PC-9 (cell line): ENCODE measurements at places on chromosomes 1 and 21. TPM values are rescaled to one million over a fixed set of nuclear protein-coding genes. Genes with fewer than 3 reads are reported as not detected.

DNA sequence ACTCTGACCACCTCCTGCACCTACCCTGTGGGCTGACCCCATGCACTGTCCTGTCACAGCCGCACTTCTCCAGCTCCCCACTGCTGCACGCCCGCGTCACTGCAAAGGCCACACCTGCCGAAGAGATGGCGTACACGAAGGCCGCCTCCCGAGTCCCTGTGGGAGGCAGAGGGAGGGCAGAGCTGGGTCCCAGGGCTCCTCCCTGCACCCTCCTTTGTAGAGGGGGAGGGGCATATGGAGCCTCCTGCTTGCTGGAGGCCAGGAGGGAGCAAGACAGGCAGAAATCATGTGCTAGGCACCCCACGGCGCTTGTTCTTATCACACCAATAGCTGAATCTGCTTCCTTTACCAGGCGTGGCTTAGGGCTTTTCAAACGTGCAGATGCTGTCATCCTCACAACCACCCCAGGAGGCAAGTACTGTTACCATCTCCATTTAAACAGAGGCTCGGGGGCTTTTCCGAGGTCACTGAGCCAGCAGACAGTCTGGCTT is 21.4 kb downstream of the WNT4 start:
- H3K27ac ChIP-seq = no peak overlapping the region
- H3K4me1 ChIP-seq = no peaks in the 10 kb centered on the region
- no peaks in the 10 kb centered on the region for H3K36me3 ChIP-seq
- DNase-seq = no peak
- H3K4me3 ChIP-seq = no peak overlapping the region

DNA sequence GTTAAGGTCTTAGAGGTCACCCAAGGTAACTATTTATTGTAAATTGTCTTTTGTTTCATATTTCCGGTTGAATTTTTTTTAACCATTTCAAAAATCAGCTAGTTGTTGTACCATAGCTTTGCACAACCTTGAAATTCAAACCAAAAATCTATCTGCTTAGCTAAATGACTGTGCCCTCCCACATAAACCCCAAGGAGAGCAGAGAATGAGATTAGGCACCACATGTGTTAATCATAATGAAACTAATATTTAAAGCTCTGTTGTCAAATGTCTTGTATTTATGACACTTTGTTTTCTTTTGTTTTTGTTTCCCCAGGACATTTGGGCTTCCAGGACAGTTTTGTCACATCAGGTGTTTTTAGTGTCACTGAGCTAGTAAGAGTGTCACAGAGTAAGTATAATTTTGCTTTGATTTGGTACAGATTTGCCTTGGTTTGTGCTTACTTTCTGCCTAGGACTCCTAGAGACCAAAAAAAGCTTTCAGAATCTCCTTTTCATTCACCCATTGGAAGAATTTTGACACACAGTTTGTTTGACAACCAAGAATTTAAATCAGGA is 249.9 kb downstream of the NFIA start:
- H3K27me3 ChIP-seq = no peaks in the 10 kb centered on the region
- no peak for DNase-seq
- no peak overlapping the region for H3K4me3 ChIP-seq

DNA sequence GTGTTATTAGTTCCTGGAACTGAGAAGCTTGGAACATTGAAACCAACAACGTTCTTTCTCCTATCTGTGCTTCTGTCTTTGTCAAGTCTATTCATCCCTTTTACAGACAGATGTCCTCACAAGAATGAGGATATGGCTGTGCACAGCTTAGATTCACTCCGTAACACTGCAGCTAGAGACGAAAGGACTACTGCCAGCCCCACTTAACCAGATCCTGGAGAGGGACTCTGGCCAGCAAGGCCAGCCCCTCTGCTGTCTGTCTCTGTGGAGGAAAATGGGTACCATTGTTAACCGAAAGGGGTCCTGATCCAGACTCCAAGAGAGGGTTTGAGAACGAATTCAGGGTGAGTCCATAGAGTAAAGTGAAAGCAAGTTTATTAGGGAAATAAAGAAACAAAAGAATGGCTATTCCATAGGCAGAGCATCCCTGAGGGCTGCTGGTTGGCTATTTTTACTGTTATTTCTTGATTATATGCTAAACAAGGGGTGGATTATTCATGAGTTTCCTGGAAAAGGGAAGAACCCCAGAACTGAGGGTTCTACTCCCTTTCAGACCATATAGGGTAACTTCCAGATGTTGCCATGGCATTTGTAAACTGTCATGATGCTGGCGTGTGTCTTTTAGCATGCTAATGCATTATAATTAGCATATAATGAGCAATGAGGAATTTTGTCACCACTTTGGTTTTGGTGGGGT is 17.4 kb upstream of the USP24 start:
- no peaks in the 10 kb centered on the region for H3K27me3 ChIP-seq
- H3K36me3 ChIP-seq = no peaks in the 10 kb centered on the region
- no peak overlapping the region for H3K4me3 ChIP-seq
- no peak for DNase-seq
- H3K27ac ChIP-seq = no peak overlapping the region
- H3K4me1 ChIP-seq = peaks cover 20% of the 10 kb centered on the region

- H3K4me1 ChIP-seq = no peaks in the 10 kb centered on the region
- H3K27me3 ChIP-seq = peaks cover 25% of the 10 kb centered on the region
Measured at GRCh38 chr1:237507005-237507404, 383.7 kb downstream of the ZP4 start.

Gene SETD4
- total RNA-seq = 24.2 and 27.3 TPM in 2 replicates

Gene ARHGEF19
- 38.5 and 44.3 TPM in 2 replicates for total RNA-seq

DNA sequence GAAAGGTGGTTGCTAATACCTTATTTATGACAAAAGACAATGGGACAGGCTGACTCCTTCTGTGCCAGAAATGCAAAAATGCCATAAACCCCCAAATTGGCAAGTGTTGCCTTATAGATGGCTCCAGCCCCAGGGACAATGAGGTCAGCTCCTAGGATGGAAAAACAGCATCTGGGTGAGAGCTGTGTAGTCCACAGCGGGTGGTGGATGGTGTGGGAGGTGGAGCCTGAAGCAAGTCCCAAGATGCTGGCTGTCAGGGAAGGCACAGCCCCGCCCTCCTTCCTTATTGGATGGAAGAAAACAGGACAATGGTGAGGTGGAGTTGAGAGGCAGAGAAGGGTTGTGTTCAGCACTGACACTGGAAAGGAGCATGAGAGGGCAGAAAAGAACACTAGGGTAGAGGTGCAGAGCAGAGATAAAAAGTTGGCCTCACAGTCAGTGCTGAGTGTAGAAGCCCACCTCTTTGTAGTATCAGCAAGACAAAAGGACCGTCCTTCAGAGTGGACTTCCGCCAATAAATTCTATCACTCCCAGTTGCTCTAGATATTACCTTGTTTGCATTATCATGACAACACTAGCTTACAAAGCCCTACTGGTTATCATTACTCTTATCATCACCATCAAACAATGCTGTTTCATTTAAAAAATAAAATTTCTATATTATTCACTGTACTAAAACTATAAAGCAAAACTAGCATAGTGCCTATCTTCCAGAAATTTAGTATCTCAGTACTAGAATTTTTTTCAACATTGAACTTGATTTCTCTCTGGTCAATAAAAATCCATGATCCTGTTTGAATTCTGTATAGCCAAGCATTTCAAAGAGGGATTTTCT is 3.7 kb upstream of the SDE2 start:
- no peak overlapping the region for H3K27ac ChIP-seq
- peaks cover 23% of the 10 kb centered on the region for H3K4me1 ChIP-seq
- no peak overlapping the region for H3K4me3 ChIP-seq
- H3K36me3 ChIP-seq = no peaks in the 10 kb centered on the region

Gene LCE1A
- total RNA-seq = not detected in 2 replicates

Gene ANKRD65
- total RNA-seq = 14.7 and 18.9 TPM in 2 replicates

DNA sequence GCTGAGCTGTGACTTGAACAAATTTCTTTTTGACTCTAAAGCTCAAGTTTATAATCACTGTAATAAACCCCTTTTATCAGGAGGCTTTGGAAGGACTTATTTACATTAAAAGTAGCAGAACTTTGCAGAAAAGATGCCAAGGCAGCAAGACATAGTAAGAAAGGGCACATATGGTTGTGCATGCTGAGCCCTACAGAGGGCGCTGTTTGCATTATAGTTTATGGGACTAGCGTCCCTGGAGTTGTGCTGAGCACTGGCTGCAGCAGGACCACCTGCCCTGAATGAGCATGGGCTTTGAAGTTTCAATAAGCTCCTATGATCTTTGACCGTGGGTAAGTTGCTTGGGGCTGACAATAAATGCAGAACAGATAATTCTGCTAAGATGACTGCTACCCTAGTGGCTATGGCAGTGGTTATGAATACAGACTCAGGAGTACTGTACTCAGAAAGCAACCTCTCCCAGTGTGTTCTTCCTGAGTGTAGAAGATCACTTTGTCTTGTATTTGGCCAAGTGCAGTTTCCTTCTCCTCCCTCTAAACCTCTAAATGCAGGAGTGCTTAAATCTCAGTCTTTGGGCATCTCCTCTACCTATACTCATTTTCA is 45.4 kb upstream of the USP1 start:
- H3K4me3 ChIP-seq = no peak overlapping the region
- no peak overlapping the region for H3K27ac ChIP-seq
- H3K27me3 ChIP-seq = no peaks in the 10 kb centered on the region
- no peak for DNase-seq
- H3K4me1 ChIP-seq = peaks cover 27% of the 10 kb centered on the region

Gene OLIG2
- total RNA-seq = not detected in 2 replicates

- H3K27me3 ChIP-seq = no peaks in the 10 kb centered on the region
- H3K4me3 ChIP-seq = no peak overlapping the region
- no peak overlapping the region for H3K27ac ChIP-seq
- H3K4me1 ChIP-seq = no peaks in the 10 kb centered on the region
- no peaks in the 10 kb centered on the region for H3K36me3 ChIP-seq
Measured at GRCh38 chr1:186474208-186474607, 13.3 kb upstream of the PDC start.

DNA sequence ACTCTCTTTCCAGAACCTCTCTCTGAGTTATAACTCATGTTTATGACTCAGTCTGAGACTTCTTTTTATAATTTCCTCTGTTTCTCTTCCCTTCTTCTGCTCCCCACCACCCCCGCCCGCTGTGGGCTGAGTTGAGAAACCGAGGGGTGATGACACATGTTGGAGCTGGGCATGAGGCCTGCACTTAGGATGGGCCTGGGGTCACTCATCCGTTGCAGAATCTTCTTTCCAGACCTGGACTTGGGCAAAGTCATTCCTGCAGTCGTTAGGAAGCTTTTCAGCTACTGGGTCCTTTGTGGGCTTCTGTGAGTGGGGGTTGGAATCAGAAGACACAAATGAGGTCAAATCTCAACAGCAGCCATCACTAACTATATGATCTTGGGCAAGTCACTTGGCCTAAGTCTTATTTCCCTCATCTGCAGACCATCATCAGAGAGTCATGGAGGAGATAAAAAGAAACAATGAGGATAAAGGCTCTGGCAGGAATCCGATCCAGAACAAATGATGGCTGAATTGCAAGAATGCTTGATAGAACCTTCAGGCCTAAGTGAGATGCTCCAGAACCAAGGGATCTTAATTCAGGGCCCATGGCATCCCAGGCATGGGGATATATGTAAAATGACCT is 53.4 kb downstream of the RPS6KA1 start:
- no peak overlapping the region for H3K4me3 ChIP-seq
- H3K27me3 ChIP-seq = no peaks in the 10 kb centered on the region
- 0 out of 2 replicates have a peak, but pooled peaks cover 5% of the 10 kb centered on the region for H3K4me1 ChIP-seq
- no peak overlapping the region for H3K27ac ChIP-seq
- DNase-seq = no peak
- H3K36me3 ChIP-seq = no peaks in the 10 kb centered on the region

Gene CCDC17
- 5.6 and 6.6 TPM in 2 replicates for total RNA-seq

DNA sequence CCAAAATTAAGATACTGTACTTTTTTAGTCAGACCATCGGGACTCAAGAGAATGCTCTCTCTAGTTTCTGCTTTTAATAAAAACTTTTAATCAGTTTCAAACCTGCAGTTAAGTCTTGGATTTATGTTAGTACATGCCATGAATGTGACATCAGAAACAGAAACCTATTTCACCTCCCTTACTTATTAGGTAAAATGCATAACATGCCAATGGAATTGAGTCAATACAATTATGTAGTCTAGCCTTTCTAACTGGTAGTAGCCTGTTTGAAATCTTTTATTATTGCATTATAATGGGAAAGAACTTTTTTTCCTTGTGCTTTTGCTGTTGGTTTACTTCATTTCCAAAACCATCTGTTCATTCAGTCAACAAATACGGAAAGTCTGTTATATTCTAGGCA is 4.8 kb downstream of the PHACTR4 start:
- peak overlapping the region; percentile 38 for H3K27ac ChIP-seq
- DNase-seq = peak; percentile 36
- no peaks in the 10 kb centered on the region for H3K27me3 ChIP-seq
- H3K4me1 ChIP-seq = peaks cover 5% of the 10 kb centered on the region; the same call in 1 of the 2 replicates
- no peaks in the 10 kb centered on the region for H3K36me3 ChIP-seq
